HepG2 (cell line): ENCODE measurements at places on chromosomes 11 and 22.

DNA sequence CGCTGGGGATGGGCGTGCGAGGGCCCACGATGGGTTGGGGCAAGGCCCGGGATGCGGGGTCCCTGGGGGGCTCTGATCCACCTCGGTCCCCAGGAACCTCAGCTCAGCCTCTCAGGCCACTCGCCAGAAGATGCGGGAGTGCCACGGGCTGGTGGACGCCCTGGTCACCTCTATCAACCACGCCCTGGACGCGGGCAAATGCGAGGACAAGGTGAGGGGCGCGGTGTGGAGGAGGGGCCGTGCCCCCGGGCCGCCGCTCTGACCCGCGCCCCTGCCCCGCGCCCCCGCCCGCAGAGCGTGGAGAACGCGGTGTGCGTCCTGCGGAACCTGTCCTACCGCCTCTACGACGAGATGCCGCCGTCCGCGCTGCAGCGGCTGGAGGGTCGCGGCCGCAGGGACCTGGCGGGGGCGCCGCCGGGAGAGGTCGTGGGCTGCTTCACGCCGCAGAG lies 6.3 kb downstream of the PKP3 start:
- no peak for DNase-seq

DNA sequence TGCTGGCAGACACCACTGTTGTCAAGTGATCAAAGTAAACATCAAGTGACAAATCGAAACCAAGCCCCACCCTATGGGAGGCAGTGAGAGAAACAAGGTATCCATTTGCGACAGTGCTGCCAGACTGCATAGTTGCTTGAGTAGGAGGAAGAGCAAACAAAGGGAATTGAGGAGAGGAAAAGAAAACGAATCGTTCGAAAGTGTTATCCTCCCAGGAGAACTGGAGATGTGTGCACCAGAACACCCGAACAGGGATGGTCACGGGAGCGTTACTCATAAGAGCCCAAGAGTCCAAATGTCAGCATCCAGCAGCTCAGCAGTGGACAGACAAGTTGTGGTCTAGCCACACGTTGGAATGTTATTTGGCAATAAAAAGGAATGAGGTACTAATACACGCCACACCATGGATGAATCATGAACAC lies 58.4 kb upstream of the NUP50 start:
- DNase-seq, result peak; percentile 35

DNA sequence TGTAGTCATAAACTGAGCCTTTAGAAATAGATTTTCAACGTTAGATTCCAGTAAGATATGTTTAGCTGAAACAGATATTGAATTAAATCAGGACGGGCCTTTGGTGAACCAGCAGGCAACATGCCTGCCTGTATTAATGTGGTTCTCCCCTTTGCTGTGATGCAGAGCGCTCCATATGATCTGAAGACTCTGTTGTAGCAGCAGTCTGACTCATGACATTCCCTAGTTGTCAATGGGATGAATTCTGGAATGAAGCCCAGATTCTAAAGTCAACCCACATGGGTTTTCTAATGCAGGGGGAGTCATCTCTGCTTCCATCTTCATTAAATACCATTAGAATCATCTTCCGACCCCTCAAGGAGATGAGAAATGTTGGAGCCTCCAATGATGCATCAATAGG lies 864.5 kb downstream of the NTM start:
- DNase-seq, result no peak

DNA sequence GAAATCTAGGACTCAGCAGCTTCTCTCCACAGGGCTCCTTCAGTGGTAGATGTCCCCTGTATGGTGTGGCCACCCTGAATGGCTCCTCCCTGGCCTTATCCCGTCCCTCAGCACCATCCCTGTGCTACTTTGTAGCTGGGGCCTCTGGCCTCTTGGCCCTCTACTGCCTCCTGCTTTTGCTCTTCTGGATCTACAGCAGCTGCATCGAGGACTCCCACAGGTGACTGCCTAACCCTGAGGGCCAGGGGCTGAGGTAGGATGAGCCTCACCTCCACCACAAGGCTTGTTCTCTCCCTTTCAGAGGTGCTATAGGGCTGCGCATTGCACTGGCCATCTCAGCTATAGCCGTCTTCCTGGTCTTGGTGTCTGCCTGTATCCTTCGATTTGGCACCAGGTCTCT lies 1.8 kb downstream of the TMEM179B start:
- no peak for DNase-seq

GRCh38 chr11:73312851-73313327 lies 4.8 kb downstream of the ARHGEF17 start:
- DNase-seq, result no peak

GRCh38 chr11:12845739-12846358 lies 163.3 kb upstream of the RASSF10 start:
- DNase-seq, result peak; percentile 98

DNA sequence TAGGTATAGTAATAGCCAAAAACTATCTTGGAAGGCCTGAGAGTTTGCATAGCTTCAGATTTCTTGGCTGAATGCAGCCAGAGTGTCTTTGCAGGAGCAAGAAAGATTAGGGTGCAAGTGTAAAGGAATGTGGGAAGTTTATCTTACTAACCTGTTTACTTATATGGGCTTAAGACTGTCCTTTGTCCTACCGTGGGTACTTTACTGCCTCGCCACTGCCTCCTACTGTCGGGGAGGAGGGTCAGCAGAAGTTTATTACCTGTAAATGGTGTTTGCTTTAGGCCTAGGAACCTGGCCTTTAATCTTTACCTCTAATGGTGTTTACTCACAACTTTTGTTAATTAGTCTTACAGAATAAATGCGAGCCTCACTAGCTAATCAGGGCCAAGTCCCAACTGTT lies 633.8 kb downstream of the DLG2 start:
- DNase-seq, result peak; percentile 1

GRCh38 chr11:79113054-79113690 lies 327.7 kb downstream of the TENM4 start:
- no peak for DNase-seq

- no peak for DNase-seq
These were observed 74.2 kb downstream of the KCNQ1 start for GRCh38 chr11:2518983-2519340.

DNA sequence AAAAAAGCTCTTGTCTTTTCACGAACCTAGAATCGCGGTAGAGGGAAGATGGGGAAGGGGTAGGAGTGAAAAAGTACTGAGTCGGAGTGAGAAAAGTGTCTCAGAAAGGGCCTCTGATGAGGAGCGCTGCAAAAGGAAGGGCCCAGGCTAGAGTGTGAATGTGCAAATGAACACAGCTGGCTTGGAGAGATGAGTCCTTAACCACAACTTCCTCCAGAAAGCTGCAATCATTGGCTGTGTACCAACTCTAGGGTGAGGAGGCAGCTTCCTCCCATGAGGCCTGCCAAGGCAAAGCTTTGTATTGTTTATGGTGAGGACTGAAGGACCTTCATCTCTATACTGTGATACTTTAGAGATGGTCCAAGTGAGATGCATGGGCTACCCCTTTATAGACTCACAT lies 566.9 kb upstream of the ANO5 start:
- no peak for DNase-seq

DNA sequence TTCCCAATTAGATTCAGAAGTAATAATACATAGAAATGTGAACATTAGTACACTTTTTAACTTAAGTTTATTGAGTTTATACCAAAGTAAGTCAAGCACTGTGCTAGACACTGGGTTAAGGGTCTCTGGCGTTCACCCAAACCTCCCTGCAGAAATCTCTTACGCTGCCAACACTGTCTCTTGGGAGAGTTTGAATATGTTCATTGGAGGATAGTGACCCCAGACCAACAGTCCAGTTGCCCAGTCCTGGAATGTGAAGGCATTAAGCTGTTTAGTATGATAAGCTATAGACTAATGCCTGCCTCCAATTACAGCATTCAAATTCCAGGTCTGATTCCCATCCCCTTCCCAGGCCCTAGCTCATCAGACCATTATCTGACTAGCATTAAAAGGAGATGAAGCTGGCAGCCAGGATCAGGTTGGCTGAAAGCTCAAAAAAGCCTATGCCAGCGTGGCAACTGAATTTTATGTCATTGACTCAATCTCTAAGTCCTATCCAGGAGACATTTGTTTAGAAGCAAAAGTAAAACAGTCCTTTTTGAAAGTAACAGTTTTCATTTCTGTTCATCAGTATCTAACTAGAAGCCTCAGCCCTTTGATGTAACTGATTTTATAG lies 77.8 kb downstream of the SFI1 start:
- DNase-seq, result no peak

- DNase-seq, result peak; percentile 16
These were observed 2.5 kb upstream of the CALCA start for GRCh38 chr11:14974515-14975251.

DNA sequence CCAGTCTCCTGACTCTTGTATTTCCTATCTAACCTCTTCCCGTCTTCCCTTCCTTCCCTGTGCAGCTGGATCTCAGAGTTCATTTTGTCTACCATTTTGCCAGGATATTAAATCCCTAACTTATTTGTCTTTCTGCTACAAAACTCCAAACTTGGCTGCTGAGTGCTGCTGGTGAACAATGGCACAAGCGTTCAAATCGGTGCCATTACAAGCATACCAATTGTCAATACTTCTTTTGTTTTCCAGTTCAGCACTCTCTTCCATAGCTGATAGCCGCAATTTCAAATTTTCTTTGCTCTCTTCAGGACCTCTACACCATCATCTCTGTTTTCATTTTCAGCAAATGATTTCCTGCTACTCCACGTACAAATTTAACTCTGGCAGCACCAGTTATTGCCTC lies 13.4 kb downstream of the IL18 start:
- DNase-seq, result no peak

DNA sequence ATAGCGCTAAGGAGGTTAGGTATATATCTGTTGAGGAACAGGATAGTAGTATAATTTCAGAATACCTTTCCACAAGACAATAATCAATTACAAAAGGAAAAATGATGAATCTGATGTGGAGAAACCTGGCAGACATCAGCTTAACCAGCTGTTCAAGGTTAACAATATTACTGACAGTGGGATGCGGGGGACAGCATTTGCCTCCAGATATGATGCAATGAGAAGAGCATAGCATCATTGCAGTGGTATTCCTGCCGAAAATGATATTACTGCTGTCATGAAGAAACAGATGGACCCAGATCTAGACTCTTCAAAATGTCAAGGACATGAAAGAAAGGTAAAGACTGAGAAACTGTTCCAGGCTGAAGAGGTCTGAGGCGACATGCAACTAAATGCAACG lies 49.7 kb downstream of the RBFOX2 start:
- DNase-seq, result no peak

- no peak for DNase-seq
These were observed 44.1 kb upstream of the MN1 start for GRCh38 chr22:27845644-27846043.

DNA sequence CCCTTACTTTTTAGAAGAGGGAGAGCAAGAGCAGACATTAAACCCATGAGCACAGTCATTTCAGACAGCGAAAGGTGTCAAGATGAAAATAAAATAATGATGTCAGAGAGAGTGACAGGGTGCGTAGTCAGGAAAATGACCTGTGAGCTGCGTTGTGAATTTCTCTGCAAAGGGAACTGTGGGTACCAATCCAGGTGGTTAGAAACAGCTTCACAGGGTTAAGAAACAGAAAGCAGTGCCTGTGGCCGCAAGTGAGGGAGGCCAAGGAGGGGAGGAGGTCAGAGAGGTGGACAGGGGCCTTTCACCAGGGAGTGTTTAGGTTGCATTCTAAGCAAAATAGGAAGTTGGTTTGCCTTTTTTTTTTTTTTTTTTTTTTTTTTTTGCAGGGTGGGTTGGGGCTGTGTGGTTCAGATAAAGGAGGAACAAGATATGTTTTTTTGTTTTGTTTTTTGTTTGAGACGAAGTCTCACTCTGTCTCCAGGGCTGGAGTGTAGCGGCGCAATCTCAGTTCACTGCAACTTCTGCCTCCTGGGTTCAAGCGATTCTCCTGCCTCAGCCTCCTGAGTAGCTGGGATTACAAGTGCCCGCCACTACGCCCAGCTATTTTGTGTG lies 7.9 kb downstream of the TIGD3 start:
- no peak for DNase-seq

GRCh38 chr22:25085930-25086901 lies 113.4 kb upstream of the CRYBB3 start:
- DNase-seq, result peak; percentile 91

DNA sequence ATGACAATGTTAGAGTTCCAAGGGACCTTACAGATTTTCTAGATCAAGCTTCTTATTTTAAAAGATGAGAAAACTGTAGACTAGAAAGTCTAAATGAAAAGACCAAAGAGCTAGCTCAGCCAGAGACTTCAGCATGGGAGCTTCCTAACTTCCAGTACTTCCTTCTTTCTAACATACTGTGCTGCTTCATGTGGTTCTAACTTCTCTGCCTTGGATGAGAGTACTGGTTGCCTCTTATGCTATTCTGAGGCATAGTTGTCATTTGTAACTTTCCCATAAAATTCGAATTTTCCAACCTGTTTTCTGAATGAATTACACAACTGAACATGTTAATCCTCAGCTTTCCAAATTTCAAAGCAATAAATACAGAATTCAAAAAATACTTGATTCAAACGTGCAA lies 1.8 kb downstream of the MTMR2 start:
- no peak for DNase-seq

- DNase-seq, result no peak
These were observed 630.2 kb downstream of the BRD1 start for GRCh38 chr22:49197505-49197904.

- DNase-seq, result no peak
These were observed 38.7 kb downstream of the SYT13 start for GRCh38 chr11:45247433-45247832.

DNA sequence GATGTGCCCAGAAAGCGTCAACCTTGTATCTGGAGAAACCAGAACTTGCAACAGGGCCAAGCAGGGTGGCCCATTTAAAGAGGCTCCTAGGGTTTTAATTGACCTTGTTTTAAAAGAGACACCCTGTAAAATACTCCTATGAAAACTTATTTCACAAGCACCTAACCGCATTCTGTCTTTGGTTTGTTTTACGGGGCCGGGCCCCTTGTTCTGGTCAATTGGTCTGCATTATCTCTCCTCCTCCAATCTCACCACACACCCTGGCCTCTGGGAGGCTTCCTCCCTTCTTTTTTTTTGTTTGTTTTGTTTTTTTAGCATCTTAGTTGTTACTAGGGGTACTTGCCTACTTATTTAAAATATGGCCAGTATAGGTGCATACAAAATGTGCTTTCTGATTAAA lies 4.7 kb downstream of the EHF start:
- DNase-seq, result no peak

DNA sequence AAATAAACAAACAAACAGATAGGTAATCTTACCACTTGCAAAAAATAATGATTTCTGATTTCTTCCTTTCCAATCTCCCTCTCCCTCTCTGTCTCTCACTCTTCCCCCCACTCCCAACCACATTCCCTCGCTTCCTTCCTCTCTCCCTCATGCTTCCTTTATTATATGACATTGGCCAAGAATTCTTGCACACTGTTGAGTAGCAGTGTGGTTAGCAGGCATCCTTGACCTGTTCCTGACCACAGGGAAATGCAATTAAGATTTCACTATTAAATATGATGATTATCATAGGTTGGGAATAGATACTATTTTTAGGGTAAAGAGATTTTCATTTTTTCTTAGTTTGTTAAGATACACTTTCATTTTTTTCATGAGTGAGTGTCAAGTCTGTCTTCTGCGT lies 14.7 kb upstream of the PLAAT4 start:
- DNase-seq, result no peak

GRCh38 chr22:27639248-27640086 lies 162.1 kb downstream of the MN1 start:
- no peak for DNase-seq

GRCh38 chr11:9047964-9048523 lies 43.4 kb downstream of the SCUBE2 start:
- no peak for DNase-seq
